ENCODE measurements at places on chromosomes 3 and 15.

- no peak for DNase-seq
Observed at GRCh38 chr15:63287109-63287508, 9.7 kb downstream of the APH1B start.

DNA sequence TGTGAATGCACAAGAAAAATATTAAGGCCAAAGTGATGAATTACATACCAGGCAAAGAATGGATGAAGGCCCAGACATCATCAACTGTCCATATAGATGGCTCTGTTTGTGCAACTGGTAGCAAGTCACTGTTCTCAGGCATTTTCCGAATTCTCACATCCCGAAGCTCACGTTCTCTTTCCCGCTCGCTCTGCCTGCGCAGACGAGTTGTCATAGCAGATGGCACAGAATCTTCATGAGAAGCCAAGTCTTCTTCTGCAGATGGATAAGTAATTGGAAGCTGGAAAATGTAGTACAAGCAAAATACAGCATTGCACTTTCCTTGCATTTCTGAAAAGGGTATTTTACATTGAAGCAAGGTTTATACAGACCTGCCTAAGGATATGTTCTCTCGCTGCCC, 64.6 kb downstream of the GPR160 start:
- no peak for DNase-seq

- DNase-seq: no peak
Observed at GRCh38 chr3:186742618-186743380, 25.6 kb downstream of the KNG1 start.

GRCh38 chr3:168096210-168096652, 507 bp upstream of the GOLIM4 start:
- DNase-seq: no peak

- DNase-seq: no peak
Observed at GRCh38 chr3:180354214-180354613, 247.7 kb upstream of the TTC14 start.

GRCh38 chr15:98937413-98938104, 70.0 kb downstream of the PGPEP1L start:
- no peak for DNase-seq

DNA sequence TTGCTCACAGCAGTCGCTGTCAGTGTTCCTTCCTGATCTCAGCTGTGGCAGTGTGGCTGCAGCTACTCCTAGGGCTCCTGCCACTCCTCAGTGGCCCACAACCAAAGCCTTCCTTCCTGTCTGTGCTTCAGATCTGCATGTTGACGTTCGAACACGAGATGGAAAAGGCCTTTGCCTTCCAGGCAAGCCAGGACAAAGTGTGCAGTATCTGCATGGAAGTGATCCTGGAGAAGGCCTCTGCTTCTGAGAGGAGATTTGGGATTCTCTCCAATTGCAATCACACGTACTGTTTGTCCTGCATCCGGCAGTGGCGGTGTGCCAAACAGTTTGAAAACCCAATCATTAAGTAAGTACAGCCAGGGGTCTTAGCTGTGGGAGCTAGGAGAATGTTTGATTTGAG, 17.8 kb downstream of the MKRN2 start:
- DNase-seq: no peak

DNA sequence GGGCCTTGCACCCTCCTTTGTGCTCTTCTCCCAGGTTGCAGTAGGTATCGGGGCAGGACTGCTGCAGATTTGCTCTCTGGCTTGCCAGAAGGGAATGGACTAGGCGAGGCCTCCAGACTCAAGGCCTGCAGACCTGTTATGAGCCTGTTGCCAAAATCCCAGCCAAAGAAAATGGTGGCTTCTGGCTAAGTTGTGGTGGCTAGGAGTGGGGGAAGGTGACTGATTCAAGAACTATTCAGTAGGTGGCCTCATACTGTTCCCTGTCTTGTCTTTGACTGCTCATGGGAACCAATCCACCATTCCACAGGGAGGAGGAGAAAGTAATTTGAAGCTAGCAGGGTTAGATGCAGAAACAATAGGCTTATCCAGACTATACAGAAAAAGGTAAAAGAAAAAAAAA, 380.4 kb upstream of the PROK2 start:
- DNase-seq: no peak

Measured in iPS DF 19.7 (cell line).